ENCODE measurements at places on chromosomes 5 and 9. TPM values are rescaled to one million over a fixed set of nuclear protein-coding genes. Genes with fewer than 3 reads are reported as not detected.

DNA sequence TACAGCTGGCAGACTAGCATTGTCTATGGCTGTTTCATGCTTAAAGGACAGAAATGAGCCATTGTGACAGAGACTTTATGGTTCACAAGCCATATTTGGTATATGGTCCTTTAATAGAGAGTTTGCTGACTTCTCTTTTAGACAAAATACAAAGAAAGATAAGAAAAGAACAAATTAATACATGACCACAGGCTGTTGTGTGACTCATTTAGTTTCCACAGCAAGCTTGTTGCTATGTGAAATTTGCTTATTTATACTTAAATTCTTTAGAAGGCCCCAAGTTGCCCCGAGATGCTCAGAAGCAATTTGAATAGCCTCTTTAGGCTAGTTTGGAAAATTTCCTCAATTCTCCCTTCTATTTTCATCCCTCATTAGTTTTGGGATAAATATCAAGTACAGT, 315.3 kb upstream of the RPS23 start:
- DNase-seq, result no peak

DNA sequence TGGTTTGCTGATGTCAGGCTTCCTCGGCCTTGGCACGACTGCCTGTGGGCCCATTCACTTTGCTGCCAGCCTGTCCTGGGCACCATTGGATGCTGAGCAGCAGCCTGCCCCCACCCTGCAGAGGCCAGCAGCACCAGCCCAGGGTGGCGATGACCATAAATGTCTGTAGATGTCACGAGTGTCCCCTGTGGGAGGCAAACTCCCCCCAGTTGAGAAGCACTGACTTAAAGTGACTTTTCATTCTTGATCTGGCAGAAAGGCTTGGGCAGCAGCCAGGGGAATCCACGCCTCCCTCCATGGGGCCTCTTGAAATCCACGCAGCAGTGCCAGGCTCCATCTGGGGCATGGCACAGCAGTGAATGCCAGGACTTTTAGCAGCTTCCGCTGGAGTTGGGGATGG, 21.8 kb downstream of the IRX4 start:
- DNase-seq, result no peak

GRCh38 chr9:131951905-131952304, 127.8 kb downstream of the MED27 start:
- no peak for DNase-seq

GRCh38 chr5:89283728-89284493, 400.9 kb upstream of the MEF2C start:
- no peak for DNase-seq

DNA sequence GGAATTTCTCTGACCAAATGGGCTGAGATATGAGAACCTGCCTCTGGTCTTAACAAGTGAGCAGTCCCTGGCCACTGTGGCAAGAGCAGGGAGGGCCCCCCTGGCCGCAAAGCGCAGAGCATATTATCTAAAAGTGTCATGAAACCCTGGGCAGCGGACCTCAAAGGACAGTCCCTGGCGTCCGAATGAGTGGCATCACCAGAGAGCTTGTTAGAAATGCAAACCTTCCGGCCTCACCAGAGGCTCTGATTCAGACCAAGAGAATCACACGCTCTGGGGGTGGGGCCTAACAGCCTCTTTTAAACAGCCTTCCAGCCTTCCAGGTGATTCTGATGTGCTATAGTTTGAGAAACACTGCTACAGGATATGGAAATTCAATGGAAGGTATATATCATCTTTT, 10.9 kb downstream of the PTPN3 start:
- no peak for DNase-seq

DNA sequence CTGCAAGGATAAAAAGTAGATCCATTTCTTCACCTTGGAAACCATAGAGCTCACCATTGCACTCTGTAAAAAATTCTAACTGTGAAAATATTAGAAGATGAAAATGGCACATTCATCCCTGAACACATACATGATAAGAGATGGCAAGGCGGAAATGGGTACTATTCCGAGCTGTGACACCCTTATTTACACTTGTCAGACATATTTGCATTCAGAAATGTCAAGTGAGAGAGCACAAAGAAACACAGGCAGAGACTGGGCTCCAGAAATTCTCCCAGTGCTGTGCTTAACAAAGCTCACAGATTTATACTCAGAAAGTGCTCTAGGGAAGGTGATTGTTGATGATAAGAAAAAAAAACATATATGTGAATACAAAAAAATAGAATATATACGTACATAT, 170.3 kb upstream of the PUM3 start:
- DNase-seq, result no peak

DNA sequence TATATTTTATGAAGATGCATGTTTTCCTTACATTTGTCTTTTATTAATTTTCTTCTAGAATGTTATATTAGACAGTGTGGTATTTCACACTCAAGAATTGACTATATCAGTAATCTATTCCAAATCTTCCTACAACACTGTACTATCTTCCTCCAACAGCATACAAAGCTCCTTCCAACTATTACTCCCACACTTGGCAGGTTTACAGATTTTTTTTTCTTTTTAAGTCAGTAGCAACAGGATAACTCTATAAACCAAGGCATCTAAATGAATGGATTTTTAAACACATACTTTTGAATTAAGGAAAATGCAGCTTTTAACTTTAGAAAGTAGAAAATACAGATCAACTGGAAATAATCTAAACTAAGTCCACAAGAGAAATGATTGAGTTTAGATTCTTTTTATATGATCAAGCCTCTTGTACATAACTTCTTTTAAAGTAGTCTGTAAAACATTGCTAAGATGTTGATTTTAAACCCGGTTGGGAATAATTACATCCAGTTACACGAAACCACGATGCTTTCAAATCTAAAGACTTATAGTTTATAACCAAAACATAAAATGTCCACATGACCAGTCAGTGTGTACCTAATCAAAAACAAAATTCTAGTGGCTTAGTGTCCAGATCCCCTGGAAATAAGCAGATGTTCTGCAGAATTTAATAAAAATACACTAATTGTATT, 281.6 kb downstream of the ADAMTS6 start:
- no peak for DNase-seq

GRCh38 chr9:82829818-82830217, 233.1 kb downstream of the RASEF start:
- no peak for DNase-seq

GRCh38 chr9:90505695-90506094, 136.9 kb downstream of the DIRAS2 start:
- DNase-seq, result no peak

- DNase-seq, result no peak
These were observed 553.0 kb downstream of the EBF1 start for GRCh38 chr5:158546748-158547147.

DNA sequence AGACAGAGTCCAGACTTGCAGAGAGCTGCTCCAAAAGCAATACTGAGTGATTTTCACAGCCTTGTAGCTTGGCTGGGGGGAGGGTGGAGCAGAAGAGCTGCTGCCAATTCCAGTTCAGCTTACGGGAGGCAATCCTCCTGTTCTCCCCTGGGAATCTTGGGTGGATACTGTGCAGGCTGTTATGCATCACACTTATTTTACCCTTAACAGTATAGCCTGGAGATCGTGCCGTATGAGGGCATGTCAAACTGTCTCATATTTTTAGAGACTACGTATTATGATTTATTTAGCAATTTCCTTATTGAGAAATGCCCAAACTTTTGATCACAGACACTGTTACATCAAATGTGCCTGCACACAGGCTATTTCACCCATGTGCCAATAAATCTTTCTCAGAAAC, 85.2 kb downstream of the BASP1 start:
- DNase-seq, result no peak

GRCh38 chr5:78929833-78930232, 55.3 kb downstream of the ARSB start:
- DNase-seq, result no peak

GRCh38 chr9:93197670-93198069, 13.7 kb downstream of the WNK2 start:
- no peak for DNase-seq

- DNase-seq, result no peak
These were observed 579.9 kb downstream of the ACTL7B start for GRCh38 chr9:108275906-108276305.

DNA sequence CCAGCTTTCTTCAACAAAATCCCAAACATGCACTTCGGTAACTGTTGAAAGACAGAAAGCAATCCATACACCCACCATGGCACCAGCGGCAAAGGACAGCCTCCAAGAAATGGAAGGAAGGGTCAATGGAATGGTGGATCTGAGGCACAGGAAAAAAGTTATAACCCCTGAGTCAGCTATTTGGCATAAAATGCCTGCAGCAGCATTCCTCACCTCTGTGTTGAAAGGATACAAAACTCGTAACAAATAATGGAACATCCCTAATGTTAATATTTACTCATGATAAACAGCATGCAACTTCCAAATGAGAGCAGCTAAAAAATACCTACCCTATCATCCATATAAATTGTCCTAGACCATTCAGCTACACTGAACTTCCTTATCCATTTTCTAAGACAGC, 9.4 kb downstream of the FBXW11 start:
- DNase-seq, result no peak

DNA sequence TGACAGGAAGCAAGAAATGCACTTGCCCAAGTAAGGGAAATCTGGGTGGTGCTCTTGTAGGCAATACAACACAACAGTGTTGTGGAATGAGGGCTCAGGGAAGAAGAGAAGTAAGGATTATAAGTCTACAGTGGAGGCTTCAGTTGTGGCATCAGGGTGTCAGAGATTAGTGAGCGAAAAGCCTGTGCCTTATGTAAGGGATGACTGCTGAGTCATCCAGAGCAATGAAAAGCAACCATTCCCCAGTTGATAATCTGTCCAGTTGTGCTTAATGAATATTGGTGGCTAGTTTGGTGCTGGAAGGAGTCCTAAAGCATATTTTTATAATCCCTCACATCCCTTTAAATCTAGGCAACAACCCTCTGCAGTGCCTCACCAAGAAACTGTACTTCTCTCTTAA, 42.0 kb downstream of the FBXO38 start:
- no peak for DNase-seq

GRCh38 chr9:124941679-124942561, 1.0 kb upstream of the GOLGA1 start:
- DNase-seq, result no peak

- DNase-seq, result no peak
These were observed 1573.4 kb downstream of the EFNA5 start for GRCh38 chr5:106097340-106097739.

DNA sequence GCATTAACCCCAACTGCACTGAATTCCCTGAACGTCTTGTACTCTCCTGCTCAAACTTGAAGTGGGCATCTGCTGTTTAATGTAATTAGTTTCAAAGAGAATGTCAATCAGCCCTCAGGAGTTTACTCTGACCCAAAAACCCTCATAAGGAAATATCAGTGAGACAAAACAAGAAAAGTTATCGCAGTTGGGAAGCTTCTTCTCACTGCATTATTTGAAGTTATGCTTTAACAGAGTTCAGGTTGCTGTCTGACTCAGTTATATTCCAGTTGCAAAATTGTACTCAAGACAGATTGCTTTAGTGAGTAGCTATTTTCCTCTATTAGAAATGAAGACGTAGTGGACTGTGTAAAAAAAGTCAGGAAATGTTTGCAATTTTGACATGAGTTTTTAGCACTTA, 52.1 kb downstream of the PPIC start:
- no peak for DNase-seq

DNA sequence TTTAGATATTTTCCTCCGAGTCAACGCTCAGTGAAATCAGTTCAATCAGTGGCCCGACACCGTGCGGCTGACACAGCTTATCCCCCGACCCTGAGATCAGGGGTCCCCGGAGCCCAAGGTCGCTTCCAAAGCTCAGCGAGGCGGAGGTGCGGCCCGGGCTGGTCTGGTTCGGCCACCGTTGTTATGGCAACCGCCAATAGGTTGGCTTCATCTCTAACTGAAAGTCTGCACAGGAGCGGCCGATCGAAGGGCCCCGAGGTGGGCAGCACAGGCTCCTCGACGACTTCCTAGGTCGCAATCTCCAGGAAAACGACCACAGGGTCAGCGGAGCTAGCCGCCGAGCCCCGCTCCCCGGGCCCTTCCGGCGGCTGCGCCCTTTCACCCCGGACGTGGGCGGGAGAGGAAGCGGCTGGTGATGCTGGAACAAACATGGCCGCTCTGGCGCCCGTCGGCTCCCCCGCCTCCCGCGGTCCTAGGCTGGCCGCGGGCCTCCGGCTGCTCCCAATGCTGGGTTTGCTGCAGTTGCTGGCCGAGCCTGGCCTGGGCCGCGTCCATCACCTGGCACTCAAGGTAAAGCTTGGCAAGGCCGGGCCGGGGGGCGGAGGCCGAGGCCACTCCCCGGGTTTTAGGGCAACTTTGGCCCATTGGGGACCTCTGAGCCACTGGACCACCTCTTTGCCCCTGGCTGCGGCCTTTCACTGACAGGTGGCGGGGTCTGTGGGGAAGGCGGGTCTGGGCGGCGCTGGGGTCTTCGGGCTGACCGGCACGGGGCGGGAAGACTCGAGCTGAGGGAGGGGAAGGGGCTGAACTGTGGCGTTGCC, at the start of gene GPR107:
GPR107 (plus strand) TSS at position 403 of the 821 bp plus-strand sequence; CDS start at position 430, 27 bp downstream.
- DNase-seq, result peak; percentile 72

DNA sequence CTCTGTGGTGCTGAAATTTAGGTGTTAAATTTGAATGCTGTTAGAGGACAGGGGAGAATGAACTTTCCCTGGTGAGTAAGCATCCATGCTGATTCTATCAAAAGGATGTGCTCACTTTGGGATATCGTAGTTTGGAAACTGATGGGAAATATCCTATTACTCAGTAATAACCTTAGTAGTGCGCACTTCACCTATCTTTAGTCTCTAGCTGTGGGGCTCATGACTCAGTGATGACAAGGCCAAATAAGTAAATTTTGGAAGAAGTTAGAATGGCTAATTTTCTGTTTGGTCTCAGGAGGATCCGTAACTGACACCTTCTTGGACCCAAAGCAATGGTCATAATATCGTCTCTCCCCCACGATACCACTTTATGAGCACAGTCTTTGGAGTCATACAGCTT, 448.4 kb downstream of the PSAT1 start:
- no peak for DNase-seq

GRCh38 chr5:170907758-170908157, 45.9 kb downstream of the RANBP17 start:
- DNase-seq, result no peak

Gene ALDH7A1
- 179 TPM for polyA plus RNA-seq

Gene LURAP1L
- 22.5 TPM for polyA plus RNA-seq

Gene FAM78A
- polyA plus RNA-seq, result 3.1 TPM

Gene TNFAIP8
- polyA plus RNA-seq, result 31.4 TPM

Gene SPAAR
- 1.6 TPM for polyA plus RNA-seq

Gene PCDHB11
- polyA plus RNA-seq, result 4.8 TPM

Gene LIX1
- 5.0 TPM for polyA plus RNA-seq

Gene OGN
- polyA plus RNA-seq, result 82.7 TPM

Gene HACD4
- polyA plus RNA-seq, result 3.4 TPM

Gene SLC2A6
- 1.7 TPM for polyA plus RNA-seq

Gene BRINP1
- polyA plus RNA-seq, result 5.5 TPM

Gene ZNF300
- polyA plus RNA-seq, result 44.2 TPM

Gene WDR5
- polyA plus RNA-seq, result 38.8 TPM

Gene SPATA31C1
- 0.58 TPM for polyA plus RNA-seq
